Activated CD8-positive, alpha-beta memory T cell treated with anti-CD3 and anti-CD28 coated beads, Interleukin-2, amount 10 ng/mL, durations not matched to agents 7 days and 5 days (primary cell): ENCODE measurements at places on chromosomes 1 and 21. TPM values are rescaled to one million over a fixed set of nuclear protein-coding genes. Genes with fewer than 3 reads are reported as not detected.

GRCh38 chr1:44817307-44817706 lies 9.0 kb downstream of the BTBD19 start:
- peaks cover 3% of the 10 kb centered on the region for H3K36me3 ChIP-seq
- peaks cover 44% of the 10 kb centered on the region for H3K4me1 ChIP-seq
- peak overlapping the region; percentile 6 for H3K4me3 ChIP-seq
- H3K27ac ChIP-seq: peak overlapping the region; percentile 6
- H3K27me3 ChIP-seq: no peaks in the 10 kb centered on the region
- DNase-seq: no peak

- no peaks in the 10 kb centered on the region for H3K36me3 ChIP-seq
- peaks cover 11% of the 10 kb centered on the region for H3K4me1 ChIP-seq
- no peak for DNase-seq
Measured at GRCh38 chr21:43282358-43283120, 113.7 kb downstream of the CRYAA start.

GRCh38 chr1:53419034-53419433 lies 40.2 kb upstream of the DMRTB1 start:
- DNase-seq: no peak
- H3K4me3 ChIP-seq: no peak overlapping the region
- peaks cover 3% of the 10 kb centered on the region for H3K36me3 ChIP-seq
- no peak overlapping the region for H3K27ac ChIP-seq
- peaks cover 17% of the 10 kb centered on the region for H3K4me1 ChIP-seq

GRCh38 chr1:42165511-42166210 lies 1.1 kb upstream of the GUCA2A start:
- H3K36me3 ChIP-seq: peaks cover 1% of the 10 kb centered on the region
- H3K27ac ChIP-seq: no peak overlapping the region
- H3K4me3 ChIP-seq: no peak overlapping the region
- no peak for DNase-seq
- peaks cover 4% of the 10 kb centered on the region for H3K4me1 ChIP-seq
- peaks cover 2% of the 10 kb centered on the region for H3K27me3 ChIP-seq

DNA sequence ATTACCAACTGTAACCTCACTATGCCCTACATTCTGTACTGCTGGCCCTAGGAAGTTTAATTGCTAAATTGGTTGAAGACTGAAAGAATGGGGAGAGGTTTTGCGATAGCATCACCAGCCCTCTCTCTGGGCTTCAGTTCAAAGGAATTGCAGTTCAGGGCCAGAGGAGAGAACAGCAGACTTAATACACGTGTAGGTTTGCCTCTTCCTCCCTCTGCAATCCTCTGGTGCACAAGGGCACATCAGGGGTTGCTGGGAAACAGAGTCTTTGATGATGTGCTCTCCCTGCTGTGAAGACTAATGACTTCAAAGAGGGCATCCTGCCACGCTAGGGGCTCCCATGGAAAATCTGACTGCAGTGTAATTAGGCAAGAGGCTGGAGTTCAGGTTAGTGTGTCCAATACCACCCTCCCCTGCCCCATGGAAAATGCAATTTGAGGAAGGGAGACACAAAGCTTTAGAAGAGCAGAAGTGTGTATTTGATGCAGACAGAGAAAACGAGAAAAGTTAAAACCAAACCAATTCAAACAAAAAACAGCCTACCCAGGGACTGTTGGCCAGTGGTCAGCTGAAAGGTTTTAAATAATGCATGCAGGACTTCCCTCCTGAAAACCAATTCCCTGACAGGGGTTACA lies 167.9 kb downstream of the ASTN1 start:
- no peak overlapping the region for H3K4me3 ChIP-seq
- DNase-seq: no peak
- H3K4me1 ChIP-seq: no peaks in the 10 kb centered on the region
- no peaks in the 10 kb centered on the region for H3K27me3 ChIP-seq
- H3K27ac ChIP-seq: no peak overlapping the region

DNA sequence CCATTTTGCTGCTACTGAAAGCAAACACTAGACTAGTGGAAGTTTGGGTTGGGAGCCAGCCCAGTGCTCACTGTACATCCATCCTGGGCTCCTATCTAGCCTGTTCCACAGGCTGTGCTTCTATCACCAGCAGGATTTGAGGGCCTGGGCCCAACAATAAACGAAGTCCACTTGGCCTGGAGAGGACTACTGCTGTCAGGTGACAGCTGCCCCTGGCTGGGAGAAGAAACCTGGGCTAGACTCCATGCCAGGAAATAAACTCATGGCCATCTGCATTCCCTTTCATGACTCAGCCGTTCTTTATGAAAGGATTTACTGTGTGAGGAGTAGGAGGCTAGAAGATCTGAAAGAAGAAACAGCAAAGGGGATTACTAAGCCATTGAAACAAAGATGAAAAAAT lies 35.5 kb downstream of the COLGALT2 start:
- no peaks in the 10 kb centered on the region for H3K27me3 ChIP-seq
- H3K4me3 ChIP-seq: no peak overlapping the region
- no peak overlapping the region for H3K27ac ChIP-seq
- no peaks in the 10 kb centered on the region for H3K36me3 ChIP-seq

DNA sequence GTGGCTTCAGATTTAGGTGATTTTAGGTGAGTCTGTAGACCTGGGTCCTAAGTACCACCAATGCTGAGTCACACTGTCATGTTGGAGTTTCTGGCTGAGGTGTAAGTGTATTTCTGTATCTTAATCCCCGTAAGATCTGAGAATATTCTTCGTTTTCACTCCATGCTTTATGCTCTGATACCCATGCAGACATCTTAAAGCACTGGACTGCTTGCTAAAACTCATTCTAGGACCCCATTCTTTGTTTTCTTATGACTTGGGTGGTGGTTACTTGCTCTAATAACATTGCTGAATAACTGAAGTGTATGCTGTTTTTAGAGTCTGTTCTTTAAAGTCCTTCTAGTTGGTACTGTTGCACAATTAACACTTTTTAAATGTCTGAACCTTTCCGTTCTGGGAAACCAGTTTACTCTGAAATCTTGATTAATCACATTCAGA lies 36.6 kb downstream of the CDC42 start:
- H3K36me3 ChIP-seq: peaks cover 69% of the 10 kb centered on the region
- no peak for DNase-seq
- H3K4me3 ChIP-seq: peak overlapping the region; percentile 68
- H3K27me3 ChIP-seq: no peaks in the 10 kb centered on the region
- peaks cover 81% of the 10 kb centered on the region for H3K4me1 ChIP-seq

GRCh38 chr1:245493029-245493428 lies 338.2 kb downstream of the KIF26B start:
- H3K4me3 ChIP-seq: no peak overlapping the region
- peaks cover 5% of the 10 kb centered on the region for H3K27me3 ChIP-seq

GRCh38 chr1:229631966-229632365 lies 5.9 kb downstream of the URB2 start:
- no peak for DNase-seq
- peaks cover 44% of the 10 kb centered on the region for H3K36me3 ChIP-seq
- no peak overlapping the region for H3K4me3 ChIP-seq
- H3K27me3 ChIP-seq: no peaks in the 10 kb centered on the region

DNA sequence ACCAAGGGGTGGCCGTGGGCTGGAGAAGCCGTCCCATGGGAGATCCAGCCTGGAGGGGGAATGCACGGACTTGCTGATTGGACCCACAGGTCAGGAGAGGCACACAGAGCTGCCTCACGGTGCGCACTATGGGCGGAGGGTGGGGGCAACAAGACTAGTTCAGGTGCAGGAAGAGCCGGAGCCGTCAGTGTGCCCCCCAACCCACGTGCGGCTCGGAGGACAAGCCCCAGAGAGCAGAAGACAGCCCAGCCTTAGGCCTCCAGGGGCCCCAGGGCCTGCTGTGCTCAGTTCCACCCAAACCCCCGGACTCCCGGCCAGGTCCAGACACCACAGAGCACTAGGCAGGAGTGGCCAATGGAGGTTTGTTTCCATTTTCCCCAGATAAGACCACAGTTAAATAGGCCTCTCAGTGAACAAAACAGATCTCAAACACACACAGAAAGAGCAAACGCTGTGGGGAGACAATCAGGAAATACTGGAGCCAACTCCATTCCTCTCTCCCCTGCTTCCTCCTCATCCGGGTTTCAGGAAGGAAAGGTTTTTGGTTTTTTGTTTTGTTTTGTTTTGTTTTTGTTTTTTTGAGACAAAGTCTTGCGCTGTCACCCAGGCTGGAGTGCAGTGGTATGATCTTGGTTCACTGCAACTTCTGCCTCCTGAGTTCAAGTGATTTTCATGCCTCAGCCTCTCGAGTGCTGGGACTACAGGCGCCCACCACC lies 84.2 kb downstream of the ADSS2 start:
- DNase-seq: no peak
- peaks cover 4% of the 10 kb centered on the region for H3K36me3 ChIP-seq
- no peak overlapping the region for H3K27ac ChIP-seq
- no peaks in the 10 kb centered on the region for H3K27me3 ChIP-seq

The ADORA1 gene
- not detected for total RNA-seq

The MT1HL1 gene
- total RNA-seq: not detected

The TMPRSS15 gene
- total RNA-seq: not detected
